ENCODE measurements at places on chromosomes 12 and 14.

GRCh38 chr12:109685574-109686447, 27.8 kb upstream of the FAM222A start:
- no peak for DNase-seq

DNA sequence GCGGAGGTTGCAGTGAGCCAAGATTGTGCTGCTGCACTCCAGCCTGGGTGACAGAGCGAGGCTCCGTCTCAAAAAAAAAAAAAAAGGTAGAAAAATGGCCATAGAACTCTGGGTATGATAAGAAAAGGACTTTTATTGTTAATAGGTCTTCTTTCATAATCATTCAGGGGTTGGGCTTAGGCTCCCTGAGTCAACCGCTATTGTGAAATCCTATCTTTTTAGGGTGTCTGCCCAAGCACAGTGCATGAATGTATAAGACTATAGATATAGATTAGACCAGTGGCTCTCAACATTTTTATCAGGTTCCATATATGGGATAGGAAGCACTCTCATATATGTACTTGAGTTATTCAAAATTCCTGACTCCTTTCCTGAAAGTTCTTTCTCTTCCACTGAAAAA, 48.7 kb upstream of the USP15 start:
- no peak for DNase-seq

GRCh38 chr14:74140374-74140850, 55.7 kb downstream of the LIN52 start:
- no peak for DNase-seq

DNA sequence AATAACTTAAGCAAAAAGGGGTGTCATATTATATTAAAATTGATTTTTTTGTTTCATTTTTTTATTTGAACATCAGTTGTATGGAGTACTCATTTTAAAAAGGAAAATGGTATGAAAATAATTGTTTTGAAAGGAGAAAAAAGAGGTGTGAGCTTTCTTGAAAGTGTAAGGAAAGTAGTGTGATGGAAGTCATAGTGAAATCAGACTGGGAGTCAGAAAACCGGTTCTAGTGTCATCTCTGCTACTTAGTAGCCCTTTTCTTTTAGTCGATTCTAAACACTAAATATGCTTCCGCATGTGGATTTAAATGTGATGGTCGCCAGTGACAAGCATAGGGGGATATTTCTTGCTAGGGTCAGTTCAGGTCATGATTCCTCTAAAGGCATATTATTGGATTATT, 1.8 kb upstream of the DYRK2 start:
- DNase-seq, result no peak

GRCh38 chr12:118150625-118151024, 14.7 kb downstream of the PEBP1 start:
- no peak for DNase-seq

GRCh38 chr12:39610436-39611025, 9.1 kb downstream of the ABCD2 start:
- no peak for DNase-seq

DNA sequence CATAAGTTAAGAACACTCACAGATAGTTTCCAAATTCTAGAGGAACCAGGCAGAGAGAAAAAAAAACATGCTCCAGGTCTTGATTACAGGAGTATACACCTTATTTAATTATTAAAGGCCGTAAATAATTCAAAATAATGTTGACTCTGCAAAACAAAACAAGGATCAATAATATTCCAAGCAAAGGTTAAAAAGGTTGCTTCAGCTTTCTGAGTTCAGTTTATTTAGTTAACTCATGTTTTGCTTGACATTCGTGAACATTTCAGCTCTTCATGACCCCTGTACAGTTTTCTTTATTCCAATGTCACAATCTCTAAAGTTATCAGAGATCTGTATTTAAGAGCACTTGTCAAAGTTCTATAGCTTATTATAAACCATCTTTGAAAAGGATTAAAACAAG, 19.6 kb downstream of the KLRF2 start:
- no peak for DNase-seq

DNA sequence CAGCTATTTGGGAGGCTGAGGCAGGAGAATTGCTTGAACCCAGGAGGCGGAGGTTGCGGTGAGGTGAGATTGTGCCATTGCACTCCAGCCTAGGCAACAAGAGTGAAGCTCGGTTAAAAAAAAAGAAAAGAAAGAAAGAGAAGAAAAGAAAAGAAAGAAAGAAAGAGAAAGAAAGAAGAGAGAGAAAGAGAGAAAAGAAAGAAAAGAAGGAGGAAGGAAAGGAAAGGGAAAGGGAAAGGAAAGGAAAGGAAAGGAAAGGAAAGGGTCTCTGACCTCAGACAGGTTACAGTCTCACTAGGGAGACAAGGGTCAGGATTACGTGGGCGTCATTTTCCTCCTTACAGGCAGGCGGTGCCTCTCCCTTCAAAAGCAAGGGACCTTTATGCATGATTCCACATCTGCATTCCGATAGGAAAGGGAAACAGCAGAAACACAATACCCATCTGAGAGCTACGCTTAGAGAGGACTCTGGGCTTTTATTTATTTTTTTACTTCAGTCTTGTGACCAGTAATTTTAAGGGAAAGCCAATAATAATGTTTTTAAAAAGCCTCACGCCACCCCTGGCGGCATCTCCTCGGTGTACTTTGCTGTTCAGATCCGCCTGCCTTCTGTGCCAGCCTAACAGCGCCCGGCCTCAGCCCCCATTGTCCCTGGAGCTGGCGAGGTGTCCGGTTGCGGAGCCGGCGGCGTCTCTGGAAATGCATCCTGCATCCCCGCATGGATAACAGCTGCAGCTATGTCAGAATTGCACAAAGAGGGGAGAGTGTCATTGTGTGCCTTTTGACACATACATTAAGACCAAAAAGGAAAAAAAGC, 945 bp upstream of the HIP1R start:
- DNase-seq, result peak; percentile 29

GRCh38 chr12:109269428-109269827, 39.7 kb downstream of the FOXN4 start:
- DNase-seq, result no peak

- peak; percentile 76 for DNase-seq
These were observed 443.6 kb upstream of the SYT1 start for GRCh38 chr12:78420991-78421390.

GRCh38 chr14:68623307-68623706, 169.6 kb downstream of the ZFP36L1 start:
- no peak for DNase-seq

DNA sequence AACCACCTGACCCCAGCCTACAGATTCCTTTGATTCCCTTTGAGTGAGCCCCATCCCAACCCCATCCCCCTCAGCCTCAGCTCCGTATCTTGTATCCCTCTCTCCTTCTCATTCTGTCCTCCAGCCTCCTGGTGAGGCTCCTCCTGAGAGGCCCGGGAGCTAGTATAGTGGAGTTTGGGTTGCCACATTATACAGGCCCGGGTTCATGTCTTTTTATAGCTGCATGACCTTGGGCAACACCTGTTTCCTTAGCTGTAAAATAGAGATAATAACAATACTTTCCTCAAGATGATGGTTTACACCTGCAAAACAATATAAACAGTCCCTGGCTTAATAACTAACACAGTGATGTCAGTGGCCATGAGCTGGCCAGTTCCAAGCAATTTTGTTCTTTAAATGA, 89.8 kb downstream of the STAB2 start:
- no peak for DNase-seq

GRCh38 chr14:91416744-91417119, 888 bp downstream of the CCDC88C start:
- no peak for DNase-seq

GRCh38 chr12:100544165-100544564, 29.3 kb upstream of the GAS2L3 start:
- no peak for DNase-seq

GRCh38 chr12:40834321-40834720, 142.1 kb downstream of the CNTN1 start:
- DNase-seq, result no peak

GRCh38 chr12:31119192-31119802, 45.6 kb downstream of the DDX11 start:
- no peak for DNase-seq

- no peak for DNase-seq
These were observed 14.5 kb upstream of the MAP1LC3B2 start for GRCh38 chr12:116544656-116545055.

DNA sequence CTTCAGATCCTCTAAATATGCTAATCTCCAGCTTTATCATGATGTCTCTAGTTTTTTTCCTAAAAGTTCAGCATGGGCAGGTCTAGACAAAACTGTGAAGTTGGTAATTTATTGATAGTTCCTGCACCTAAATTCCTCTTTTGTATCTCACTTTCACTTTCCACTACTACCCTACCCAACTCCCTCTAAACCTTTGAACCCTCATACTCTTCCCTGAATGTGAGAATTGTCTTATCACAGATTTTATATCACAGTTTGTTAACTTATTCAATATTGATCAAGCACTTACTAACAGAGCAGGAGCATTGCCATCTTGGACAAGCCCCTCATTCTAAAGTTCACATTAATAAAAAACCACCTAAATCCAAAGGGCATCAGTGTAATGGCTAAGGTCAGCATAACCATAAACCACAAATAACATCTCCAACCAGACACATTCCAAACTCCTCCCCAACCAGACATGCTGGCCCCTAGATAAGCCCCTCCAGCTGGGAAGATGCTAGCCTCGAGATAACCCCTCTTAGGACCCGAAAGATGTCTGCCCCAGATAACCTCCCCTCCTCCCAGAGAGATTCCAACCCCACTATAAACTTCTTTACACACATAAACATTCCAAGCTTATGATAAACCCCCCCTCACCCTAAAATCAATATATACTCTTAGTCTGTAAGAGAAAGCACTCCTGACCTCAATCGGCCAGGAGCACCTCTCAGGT, 78.7 kb downstream of the FSCB start:
- DNase-seq, result no peak

GRCh38 chr12:84131076-84131475, 781.5 kb downstream of the SLC6A15 start:
- peak; percentile 77 for DNase-seq

- DNase-seq, result no peak
These were observed 1009.9 kb upstream of the USP15 start for GRCh38 chr12:61250303-61250702.

DNA sequence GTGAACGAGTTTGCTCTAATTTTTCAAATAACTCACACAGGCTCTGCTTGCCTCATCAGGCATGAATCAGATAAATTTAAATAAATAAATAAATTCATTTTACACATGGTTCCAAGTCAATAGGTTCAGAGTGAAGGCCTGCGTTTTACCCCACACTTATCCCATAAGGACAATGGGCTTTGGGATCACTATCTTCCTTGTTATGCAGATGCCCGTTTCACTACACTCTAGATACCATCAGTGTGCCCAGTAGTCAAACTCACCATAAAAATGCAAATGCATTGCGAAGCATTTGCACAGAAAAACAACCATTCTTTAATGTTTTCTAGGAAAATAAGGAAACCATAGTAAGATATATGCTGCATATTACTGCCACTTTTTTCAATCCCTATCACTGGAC, 155.9 kb upstream of the CCDC196 start:
- DNase-seq, result no peak

DNA sequence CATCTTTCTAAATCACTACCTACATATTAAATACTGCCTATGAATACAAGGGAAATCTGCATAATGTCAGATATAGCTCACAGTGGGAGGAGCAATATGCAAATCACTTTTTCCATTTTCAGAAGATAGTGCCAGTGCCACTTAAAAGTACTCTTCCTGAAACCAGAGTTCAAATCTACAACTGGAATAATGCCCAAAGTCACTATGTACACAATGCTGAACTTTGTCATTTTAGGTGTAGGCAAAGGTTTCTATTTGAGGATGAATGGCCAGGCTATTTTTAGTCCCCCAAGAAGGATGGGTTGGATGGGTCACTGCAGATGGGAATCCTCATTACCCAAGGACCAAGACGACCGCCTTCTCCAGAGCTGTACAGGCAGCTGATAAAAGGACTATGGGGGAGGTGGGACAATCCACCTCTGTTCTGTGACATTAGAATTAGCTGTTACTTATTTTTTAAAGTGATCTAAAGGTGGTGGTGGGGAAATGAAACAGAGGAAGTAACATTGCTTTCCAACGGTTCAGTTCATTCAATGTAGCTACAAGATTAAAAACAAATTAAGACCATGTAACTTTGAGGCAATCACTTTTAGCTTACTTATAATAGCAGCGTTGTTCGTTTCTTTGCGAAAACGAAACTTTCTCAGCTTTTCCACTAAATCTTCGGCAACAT, 5.6 kb downstream of the GMFB start:
- no peak for DNase-seq

DNA sequence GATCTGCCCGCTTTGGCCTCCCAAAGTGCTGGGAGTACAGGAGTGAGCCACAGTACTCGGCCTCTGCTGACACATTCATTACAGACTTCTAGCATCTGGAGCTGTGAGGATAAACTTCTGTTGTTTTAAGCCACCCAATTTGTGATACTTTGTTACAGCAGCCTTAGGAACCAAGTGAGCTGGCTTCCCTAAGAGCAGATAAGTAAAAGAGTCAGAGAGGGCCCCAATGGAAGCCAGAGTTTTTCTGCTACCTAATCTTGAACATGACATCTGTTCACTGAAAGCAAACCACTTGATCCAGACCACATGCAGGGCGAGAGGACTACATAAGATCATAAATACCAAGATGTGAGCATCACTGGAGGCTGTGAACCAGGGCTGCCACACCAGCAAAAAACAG, 3.7 kb upstream of the MAPKAPK5 start:
- no peak for DNase-seq

DNA sequence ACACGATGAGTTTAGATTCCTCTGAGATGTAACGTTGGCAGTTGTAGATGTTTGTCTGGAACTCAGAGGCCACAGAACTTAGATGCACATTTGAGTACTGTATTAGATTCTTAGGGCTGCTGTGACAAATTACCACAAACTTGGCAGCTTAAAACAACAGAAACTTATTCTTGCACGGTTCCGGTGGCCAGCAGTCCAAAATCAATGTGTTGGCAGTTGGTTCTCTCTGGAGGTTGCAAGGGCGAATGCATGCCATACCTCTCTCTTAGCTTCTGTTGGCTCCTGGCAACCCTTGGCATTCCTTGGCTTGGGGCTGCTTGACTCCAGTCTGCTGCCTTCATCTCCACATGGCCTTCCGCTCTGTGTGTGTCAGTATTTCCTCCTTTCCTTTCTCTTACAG, 118.9 kb downstream of the C12orf75 start:
- DNase-seq, result no peak

GRCh38 chr12:118055865-118056773, 4.9 kb downstream of the WSB2 start:
- no peak for DNase-seq

DNA sequence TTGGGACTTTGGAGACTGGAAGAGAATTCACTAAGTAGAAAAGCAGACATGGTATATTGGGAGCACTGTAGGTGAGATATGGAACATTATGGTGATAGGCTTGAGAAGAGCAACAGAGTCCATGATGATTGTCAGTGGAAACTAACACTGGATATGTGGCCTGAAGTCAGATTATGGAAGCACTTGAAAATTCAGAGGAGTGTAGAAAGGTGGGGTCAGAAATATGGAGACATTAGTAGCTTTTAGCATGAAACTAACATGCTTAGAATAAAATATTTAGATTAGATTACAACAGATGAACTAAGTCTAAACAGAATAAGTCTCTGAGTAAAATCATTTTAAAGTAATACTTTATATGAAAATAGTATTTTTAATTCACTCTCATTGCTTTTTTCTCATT, 499.1 kb downstream of the TMEM117 start:
- DNase-seq, result no peak

GRCh38 chr14:36505181-36505815, 14.7 kb downstream of the NKX2-1 start:
- DNase-seq, result no peak
